ENCODE measurements at places on chromosomes 3 and 15.
A peak's percentile ranks its signal among the peaks of the same experiment; 100 is the strongest.

- DNase-seq, result no peak
Measured at GRCh38 chr15:73799466-73799865, 46.3 kb upstream of the INSYN1 start.

GRCh38 chr3:5212628-5213573 lies 25.4 kb downstream of the EDEM1 start:
- DNase-seq, result no peak

- DNase-seq, result peak; percentile 49
Measured at GRCh38 chr3:69646287-69647067, 92.8 kb upstream of the MITF start.

- DNase-seq, result no peak
Measured at GRCh38 chr3:123081718-123082369, 15.0 kb downstream of the PDIA5 start.

- DNase-seq, result no peak
Measured at GRCh38 chr15:72502220-72502809, 28.2 kb downstream of the ARIH1 start.

DNA sequence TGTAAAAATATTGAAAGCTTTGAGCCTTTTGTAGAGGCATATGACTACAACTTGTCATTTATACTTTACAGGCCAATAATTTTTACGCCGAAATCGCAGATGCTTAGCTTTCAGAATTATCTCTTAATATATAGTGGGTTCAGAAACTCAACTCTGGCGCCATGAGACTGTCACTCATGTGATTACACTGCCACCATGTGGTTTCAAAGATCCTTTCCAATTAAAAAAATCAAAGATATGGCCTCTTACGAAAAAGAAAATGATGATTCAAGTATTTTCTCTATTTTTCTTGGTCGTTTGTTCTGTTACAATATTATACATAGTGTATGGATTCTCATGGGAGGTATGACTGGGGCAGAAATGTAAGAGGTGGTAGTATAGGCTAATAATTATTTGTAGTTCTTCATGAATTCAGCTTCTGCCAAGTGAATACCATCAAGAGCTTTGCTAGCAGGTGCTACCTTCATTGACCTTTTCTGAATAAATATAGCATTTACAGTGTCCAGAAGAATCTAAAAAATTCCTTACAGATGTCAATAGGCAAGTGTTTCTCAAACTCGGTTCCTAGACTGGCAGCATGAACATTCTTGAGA lies 751.7 kb upstream of the GOLIM4 start:
- no peak for DNase-seq

DNA sequence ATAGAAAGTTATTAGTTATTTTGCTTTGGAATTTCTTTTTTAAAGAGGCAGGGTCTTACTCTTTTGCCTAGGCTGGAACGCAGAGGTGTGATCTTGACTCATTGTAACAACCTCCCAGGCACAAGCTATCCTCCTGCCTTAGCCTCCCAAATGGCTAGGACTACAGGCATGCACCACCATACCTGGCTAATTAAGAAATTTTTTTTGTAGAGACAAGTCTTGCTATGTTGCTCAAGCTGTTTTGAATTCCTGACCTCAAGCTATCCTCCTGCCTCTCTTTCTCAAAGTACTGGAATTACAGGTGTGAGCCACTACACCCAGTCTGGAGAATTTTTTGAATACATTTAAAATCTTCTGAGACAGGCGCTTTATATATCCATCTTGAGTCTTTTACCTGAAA lies 49.5 kb downstream of the IQGAP1 start:
- no peak for DNase-seq

DNA sequence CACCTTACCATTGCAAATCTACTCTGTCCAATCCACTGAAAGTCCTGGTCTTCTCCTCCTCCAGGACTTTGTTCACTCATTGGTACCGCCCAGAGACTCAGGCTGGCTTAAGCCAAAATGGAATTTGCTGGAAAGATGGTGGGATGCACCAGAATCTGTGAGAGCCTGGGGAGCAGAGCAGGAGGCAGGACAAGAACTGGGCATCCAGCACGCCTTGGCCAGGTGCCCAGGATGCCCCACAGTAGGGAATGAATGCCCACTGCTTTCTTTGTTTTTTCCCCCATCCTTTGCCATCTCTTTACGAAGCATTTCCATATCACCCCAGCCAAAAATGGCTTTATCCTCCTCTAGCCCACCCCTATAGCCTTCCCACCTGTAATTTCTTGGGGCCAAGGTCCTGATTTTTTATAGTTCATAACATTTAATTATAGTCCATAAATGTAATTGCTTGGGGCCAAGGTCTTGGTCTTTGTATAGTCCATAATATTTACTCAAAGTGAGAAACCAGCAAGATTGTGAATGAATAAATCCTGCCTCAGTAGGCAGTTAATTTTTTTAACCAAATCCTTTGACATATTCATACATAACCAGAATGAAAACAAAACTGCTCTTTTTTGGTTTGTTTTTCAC lies 23.3 kb upstream of the IREB2 start:
- DNase-seq, result no peak

DNA sequence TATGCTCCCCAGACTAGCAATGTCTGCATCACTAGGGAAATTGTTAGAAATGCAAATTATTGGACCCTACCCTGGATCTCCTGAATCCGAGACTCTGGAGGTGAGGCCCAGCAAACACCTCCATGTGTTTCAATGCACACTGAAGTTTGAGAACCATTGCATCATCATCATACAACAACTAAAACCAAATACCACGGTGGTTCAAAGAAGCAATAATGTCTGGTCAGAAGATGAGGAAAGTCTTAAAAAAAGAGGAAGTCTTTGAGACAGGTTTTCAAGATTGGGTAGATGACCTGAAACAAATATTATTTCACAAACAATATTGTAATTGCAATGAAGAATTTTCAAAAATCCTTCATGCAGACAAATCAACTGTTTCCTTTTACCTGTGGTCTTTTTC lies 60.3 kb upstream of the TRA2B start:
- DNase-seq, result no peak

- no peak for DNase-seq
Measured at GRCh38 chr3:170128977-170129431, 52.5 kb downstream of the PHC3 start.

GRCh38 chr3:78736863-78737262 lies 1030.9 kb downstream of the ROBO1 start:
- no peak for DNase-seq

DNA sequence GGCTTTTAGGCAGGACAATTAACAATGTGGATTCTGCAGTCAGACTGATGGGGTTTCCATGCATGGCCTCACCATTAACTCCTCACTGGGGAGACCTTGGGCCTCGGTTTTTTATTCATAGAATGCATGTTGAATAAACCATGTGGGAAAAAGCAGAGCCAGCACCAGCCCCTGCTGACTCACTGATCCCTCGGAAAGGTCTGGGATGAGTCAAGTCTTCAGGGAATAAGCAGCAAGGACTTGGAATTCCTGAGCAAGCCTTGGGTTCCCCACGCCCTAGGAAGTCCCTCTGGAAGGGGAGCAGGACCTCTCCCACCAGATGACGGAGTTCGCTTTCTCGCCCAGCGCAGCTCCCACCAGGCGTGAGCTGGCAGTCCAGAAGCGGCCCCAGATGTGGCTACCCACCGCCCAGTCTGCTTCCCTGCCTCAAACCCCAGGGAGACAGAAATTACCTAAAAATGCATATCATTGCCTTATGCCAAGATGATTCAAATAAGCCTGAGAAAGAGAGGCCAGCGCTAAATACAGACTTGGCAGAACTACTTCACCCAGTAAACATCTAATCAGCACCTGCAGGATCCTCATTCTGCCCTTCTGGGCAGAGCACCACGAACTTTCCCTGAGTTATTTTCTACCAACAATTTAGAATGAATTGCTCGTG lies 45.4 kb downstream of the BTD start:
- DNase-seq, result no peak

DNA sequence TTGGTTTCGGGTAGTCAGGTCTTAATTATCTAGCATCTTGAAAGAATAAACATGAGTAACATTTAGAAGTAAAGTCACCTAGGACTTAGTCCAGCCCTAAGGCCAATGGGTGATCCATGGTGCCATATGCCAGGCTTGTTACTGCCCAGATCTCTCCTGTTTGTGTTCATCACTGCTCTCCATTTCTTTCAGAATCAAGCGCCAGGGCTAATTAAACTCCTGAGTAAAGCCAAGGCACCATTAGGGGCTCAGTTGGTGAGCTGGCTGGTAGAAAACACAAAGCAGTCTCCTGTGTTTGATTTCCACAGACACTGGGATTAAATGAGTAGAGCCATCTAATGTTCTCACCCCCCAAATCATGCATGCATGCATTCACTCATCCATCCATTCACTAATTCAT lies 11.3 kb downstream of the CYP19A1 start:
- DNase-seq, result no peak

DNA sequence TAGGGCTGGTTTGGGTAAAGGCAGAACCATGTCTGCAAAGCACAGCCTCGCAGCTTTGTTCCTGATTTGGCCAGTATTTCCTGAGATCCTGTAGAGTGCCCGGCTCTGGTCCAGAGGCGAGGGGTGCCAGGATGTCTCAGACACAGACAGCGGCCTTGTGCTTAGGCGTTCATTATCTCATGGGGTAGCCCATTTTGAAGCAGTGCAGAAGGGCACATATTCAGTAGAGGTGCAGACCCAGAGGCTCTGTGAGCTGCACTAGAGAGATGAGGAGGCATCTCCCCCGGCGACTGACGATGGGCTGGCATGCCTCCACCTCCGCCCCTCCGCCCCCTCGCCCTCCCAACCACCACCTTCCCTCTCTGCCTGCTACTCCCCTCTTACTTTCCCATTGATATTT lies 170.3 kb downstream of the CHDH start:
- DNase-seq, result no peak

GRCh38 chr15:36729418-36729817 lies 150.0 kb downstream of the CDIN1 start:
- DNase-seq, result no peak

GRCh38 chr3:105823149-105823867 lies 45.5 kb downstream of the CBLB start:
- DNase-seq, result no peak

- DNase-seq, result no peak
Measured at GRCh38 chr3:182375916-182376315, 417.4 kb upstream of the ATP11B start.

GRCh38 chr3:124986192-124987143 lies 51.9 kb upstream of the MUC13 start:
- peak; percentile 60 for DNase-seq

DNA sequence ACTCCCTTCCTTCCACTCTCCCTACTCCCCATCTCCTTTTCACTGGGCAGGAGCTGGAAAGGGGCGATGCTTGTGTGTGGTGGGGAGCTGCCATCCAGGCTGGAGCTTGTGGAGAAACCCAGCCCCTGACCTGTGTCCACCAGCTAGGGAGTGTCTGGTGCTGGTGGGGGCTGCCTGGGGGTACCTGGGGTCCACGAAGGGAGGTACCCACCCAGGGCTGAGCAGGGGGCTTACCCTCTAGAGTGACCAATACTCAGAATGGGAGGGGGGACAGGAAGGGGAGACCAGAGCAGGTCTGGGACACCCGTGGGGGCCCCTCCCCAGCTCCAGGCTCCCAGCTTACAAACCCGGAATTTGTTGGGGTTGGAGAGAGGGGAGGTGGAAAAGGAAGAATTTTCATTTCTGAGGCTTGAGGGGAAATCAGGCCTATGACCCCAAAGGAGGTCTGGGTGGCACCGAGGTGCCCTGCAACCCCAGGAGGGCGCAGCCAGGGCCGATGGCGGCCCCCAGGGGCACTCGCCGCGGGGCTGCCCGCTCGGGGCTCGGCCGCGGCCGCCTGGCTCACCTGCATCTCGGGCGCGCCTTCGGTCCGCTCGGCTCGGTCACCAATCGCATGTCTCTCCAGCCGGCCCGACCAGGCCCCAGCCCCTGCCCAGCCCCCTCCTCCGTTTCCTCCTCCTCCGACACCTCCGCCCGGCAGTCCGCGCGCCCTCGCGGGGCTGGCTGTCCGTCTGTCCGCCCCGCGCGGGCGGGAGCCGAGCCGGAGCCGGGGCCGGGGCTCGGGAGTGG lies 773 bp downstream of the LINGO1 start:
- DNase-seq, result peak; percentile 8

GRCh38 chr3:7934362-7934761 lies 567.3 kb upstream of the LMCD1 start:
- peak; percentile 48 for DNase-seq

GRCh38 chr3:174208161-174208560 lies 651.0 kb upstream of the NAALADL2 start:
- no peak for DNase-seq

- no peak for DNase-seq
Measured at GRCh38 chr3:117165601-117166051, 456.0 kb downstream of the TUSC7 start.

GRCh38 chr3:197296545-197296944 lies 1.9 kb downstream of the DLG1 start:
- no peak for DNase-seq

DNA sequence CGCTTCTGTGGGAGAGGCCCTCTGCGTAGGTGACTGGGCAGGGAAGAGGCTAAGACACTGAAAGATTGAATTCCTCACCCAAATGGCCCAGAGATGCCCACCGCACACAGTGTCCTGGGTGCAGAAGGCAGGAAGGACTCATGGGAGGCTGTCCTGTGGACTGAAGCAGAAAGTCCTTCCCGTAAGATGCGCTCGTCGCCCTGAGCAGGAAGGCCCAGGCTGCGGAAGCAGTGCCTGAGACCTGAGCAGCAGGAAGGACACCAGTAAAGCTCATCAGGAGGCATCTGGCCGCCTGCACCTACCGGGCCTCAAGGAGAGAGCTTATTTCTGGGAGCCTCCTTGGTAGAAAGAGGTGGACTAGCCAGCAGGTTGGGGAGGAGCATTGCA lies 3.3 kb downstream of the PAK6 start:
- no peak for DNase-seq

GRCh38 chr3:18740631-18741583 lies 315.8 kb upstream of the SATB1 start:
- DNase-seq, result peak; percentile 16

GRCh38 chr3:99418209-99418635 lies 220.2 kb upstream of the COL8A1 start:
- DNase-seq, result no peak

DNA sequence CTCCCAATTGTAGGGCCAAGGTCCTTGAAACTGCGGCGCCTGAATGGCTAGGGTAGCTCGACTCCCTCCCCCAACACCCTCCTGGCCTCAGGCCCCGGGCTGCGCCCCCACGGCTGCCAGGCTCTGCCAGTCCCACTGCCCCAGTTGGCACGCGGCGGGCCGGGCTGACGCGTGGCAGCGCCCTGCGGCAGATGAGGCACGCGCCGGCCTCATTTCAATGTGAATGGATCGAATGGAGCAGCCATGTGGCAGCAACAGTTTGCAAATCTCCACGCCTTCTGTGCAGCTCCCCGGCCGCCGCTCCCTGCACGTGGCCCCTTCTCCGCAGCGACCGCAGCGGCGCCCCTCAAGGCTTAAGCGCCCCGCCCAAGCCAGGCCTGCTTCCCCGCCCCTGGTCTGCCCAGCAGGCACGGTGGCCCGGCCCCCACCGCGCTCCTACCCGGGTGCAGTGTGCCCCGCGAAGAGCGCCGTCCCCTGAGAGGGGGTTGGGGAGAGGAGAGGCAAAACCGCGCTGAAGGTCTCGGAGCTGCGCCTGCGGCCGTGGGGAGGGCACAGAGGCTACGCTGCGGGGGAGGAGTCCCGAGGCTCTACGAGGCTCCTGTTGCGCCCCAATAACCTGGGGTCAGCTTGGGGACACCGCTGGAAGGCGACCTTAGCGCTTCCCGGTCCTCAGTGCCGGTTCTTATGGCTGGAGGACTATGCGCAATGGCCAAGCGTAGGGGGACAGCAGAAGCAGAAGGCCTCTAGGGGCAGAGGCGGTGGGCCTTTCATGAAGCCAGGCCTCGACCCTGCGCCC lies 3.1 kb upstream of the DLL4 start:
- peak; percentile 51 for DNase-seq

GRCh38 chr3:192772240-192772894 lies 45.0 kb upstream of the FGF12 start:
- no peak for DNase-seq

- DNase-seq, result no peak
Measured at GRCh38 chr3:13064964-13065363, 8.3 kb downstream of the IQSEC1 start.

Measured in transverse colon (tissue), 4 donors.